ENCODE measurements at places on chromosomes 5 and 9.

GRCh38 chr5:65021527-65022226, 252.9 kb downstream of the CWC27 start:
- no peak for DNase-seq

DNA sequence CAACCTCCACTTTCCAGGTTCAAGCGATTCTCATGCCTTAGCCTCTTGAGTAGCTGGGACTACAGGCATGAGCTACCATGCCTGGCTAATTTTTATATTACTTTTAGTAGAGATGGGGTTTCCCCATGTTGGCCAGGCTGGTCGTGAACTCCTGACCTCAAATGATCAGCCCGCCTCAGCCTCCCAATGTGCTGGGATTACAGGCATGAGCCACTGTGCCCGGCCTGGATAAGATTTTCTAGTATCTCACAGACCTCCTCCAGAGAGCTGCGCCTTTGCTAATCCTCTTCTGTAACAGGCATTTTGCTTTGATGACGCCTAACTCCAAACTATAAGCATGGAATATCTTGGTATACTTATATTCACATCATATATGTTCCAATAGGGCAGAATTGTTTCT, 99.4 kb downstream of the FSTL4 start:
- DNase-seq = no peak

- no peak for DNase-seq
These were observed 14.9 kb upstream of the NDUFB6 start for GRCh38 chr9:32587901-32588300.

DNA sequence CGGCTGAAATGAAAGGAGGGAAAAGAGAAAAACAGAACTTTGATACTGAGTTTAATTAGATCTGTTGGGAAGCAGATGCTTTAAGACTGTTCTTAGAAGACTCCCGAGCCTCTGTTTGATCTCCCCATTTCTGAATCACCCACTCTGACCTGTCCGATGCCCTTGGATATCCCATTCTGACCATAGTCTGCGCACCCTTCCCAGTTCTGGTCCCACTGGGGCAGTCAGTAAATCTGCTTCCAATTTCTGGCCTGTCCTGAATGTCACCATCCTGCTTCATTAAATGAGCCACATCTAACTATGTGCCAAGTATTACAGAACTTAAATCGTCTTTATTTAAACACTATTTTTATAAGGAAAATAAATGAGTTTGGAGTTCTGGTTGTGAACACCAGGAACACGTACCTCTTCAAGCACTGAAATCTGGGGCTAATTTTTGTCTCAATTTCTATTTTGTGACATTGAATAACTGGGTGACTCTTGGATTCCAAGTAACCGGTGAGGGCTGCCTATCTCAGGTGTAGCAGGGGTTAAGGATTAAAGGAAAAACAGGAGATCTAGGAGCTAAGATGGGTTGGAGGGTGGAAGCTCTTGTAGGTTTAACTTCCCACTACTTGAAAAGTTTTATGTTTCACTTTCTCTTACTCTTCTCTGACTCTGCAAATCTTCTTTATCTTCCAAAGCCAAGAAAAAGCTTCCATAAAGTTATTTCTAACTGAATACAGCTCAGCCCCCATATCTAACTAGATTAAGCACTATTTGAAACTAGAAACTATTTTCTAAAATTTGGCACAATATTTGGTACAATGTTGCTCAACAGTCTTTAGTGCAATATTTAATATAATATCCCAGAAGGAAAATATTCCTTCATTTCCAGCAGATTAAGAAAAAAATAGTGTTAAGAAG, 40.1 kb downstream of the ALDH1A1 start:
- DNase-seq = no peak

DNA sequence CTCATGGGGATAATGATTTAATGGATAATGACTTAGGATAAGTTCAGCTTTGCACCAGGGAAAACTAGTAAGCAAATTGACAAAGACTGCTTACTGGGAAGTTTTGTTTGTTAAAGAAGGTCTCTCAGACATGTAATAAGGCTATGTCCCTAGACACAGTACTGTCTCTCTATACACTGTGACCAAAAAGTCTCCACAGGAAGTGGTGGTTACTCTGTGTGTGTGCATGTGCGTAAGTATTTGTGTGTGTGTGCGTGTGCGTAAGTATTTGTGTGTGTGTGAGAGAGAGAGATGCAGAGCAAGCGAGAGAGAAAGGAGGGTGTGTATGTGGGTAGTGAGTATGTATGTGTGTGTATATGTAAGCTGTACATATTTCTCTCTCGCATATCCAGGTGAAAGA, 229.6 kb downstream of the GLIS3 start:
- DNase-seq = no peak

DNA sequence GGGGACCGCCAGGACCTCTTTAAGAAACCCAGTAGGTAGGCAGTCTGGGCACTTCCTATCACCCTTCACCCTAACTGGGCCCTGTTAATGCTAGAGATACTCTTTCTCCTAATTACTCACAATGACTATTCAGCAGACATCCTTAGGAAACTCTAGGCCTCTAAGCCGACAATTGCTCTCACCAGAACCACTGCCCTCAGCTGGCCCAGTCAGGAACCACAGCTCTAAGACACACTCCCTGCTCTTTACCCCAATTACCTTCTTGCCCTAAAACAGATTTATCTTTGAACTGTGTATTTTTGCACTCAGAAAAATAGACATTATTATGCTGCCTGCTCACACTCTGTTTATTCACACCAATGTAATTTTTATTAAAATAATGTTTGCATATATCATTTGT, 432.6 kb upstream of the SLC30A5 start:
- no peak for DNase-seq

DNA sequence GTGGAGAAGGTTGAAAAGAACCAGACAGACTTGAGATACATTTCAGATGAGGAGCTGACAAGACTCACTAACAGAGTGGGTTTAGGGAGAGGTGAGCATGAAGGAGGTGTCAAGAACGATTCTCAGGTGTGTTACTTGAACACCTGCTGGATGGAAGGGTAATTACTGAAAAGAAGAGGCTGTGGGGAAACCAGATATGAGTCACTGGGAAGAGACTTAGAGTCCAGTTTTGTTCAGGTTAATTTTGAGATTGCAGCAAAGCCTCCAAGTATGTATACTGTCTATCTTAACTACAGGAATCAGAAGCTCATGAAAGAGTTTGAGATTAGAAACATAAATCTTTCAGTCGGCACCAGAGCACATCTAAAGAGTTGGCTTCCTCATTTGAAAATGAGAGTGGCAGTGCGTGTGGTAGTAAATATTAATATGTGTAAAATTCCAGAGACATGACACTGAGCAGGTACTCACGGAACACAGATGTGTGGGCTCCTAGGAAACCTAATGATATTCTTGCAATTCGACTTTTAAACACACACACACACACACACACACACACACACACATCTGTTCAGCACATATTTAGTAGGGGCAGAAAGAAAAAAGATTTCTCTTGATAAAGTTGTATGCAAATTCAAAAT, 197.1 kb downstream of the CDH18 start:
- DNase-seq = no peak

GRCh38 chr5:65668696-65669095, 43.9 kb downstream of the SHLD3 start:
- DNase-seq = no peak

- no peak for DNase-seq
These were observed 27.4 kb downstream of the LNPEP start for GRCh38 chr5:96963267-96963666.

GRCh38 chr5:96861076-96861475, 15.2 kb upstream of the ERAP2 start:
- DNase-seq = no peak

DNA sequence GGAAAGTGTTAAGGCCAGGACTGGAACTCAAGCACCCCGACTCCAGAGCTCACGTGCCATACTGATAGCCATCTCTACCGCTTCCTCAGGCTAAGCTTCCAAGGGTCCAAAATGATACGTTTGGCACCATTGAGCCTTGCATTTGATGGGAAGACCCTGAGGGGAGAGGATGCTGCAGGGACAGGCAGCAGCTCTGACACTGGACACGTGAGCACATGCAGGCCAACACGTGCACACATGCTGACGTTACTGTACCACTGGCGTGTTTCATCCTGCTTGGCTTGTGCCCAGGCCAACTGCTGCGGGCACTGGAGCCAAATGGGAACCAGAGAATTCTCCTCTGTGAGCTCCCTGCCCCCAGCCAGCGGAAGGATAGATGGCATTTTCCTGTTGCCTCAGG, 5.2 kb downstream of the FAT2 start:
- DNase-seq = no peak

- peak; percentile 56 for DNase-seq
These were observed at the start of gene RUSC2 for GRCh38 chr9:35489313-35490154. RUSC2 (plus strand) TSS chr9:35490111; CDS start chr9:35546522, 56,411 bp downstream.

DNA sequence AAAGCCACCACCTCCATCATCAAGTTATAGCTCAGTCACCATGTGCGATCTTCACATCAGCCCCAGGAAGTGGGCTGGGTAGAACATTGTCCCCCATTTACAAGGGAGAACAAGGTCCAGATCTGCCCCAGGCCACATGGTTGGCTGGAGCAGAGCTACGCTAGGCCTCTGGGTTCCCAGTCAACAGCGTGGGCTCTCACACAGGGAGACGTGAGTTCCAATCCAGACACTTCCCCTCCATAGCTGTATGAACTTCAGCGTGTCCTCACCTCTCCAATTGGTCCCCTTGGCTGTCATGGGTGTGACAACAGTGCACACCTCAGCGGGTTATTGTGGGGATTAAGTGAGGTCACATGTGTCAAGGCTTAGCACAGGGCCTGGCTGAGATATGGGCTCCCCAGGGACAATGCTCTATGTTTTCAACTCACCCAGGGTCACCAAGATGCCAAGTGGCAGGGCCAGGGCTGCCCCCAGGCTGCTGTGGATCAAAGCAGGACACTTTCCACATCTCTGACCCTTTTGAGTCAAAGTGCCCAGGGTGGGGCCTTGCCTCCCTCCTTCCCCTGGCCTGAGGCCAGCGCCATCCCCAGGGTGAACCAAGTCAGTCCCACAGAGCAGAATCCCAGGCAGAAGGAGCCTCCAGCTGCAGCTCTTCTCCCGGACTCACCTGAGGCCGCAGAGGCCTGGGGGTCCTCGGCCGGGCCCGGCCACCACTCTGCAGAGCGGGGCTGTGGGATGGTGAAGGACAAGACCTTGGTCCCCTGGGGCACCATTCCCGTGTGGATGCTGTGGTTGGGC, 19.8 kb downstream of the AKNA start:
- no peak for DNase-seq

- no peak for DNase-seq
These were observed 1.6 kb downstream of the AFAP1L1 start for GRCh38 chr5:149273237-149273636.

DNA sequence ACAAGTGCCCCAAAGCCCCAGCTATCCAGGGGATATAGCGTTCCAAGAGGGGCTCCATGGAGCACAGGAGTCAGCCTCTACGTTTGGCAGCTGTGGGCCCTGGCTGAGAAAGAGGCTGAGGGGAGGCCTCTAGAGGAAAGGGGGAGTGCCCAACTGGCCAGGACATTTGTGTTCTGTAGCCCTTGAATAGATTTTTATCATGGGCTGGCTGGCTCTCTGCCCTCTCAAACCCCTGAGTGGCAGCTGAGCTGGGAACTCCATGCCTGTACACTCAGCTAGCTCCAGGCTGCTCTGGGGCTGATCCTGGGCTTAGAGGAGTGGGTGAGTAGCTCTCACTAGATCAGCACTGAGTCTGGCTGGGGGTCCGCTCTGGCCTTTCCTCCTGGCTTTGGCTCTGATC, 285.0 kb downstream of the ZSWIM6 start:
- no peak for DNase-seq

GRCh38 chr5:95654196-95654595, 7.6 kb downstream of the RFESD start:
- no peak for DNase-seq

GRCh38 chr5:94181895-94182294, 436.5 kb downstream of the KIAA0825 start:
- DNase-seq = no peak

DNA sequence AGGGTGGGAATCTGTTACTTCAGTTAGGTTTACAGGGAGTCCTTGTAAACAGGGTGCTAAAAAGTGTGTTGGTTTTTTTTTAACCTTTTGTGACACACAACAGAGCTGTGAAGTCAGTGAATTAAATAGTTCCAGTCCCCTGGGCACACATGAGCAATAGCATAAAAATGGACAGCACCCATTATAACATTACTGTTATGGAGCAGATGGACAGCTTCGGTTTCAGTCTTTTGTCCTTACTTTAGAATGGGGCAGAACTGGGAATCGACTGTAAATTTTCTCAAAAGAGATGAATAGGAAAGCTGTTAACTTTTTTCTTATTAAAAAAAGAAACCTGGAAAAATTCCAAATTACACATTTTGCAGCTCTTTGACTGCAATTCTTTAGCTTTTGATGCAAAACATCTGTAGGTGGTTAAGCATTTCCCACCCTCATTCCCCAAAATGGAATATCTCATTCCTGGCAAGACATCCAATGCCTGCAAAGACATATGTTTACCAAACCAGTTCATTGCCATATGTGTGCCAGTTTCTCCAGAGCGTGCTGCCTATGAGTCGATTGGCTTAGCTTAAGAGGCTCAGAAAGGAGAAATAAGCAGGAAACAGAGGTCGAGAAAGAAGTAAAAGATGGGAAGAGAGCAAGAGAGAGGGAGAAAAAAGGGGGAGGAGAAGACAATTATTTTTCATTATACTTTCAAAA, 212.3 kb upstream of the TMEM161B start:
- no peak for DNase-seq

- DNase-seq = no peak
These were observed 65.2 kb downstream of the NSD1 start for GRCh38 chr5:177198738-177199137.
